Stimulated activated CD8-positive, alpha-beta memory T cell treated with anti-CD3 and anti-CD28 coated beads, Interleukin-2, amount 100 ng/mL, for 48 hours (primary cell): ENCODE measurements at places on chromosomes 2 and 18.

DNA sequence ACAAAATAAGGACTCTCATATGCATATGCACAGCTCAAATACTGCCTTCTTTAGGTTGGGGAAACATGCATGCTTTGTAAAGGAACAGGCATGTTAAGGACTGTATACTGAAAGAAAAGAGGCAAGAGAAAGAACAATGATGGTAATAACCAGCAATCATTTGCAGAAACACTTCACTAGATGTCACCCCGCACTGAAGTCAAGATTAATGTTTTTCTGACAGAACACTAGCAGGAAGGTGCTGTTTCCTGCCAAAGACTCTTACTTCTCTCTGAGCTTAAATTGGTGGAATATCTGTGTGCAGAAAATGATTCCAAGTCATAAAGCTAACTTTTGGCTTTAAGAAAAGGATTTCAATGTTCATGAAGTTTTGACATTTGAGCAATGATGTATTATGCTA lies 19.3 kb upstream of the CSRNP3 start:
- no peak for DNase-seq

GRCh38 chr2:27871802-27872201 lies 18.4 kb downstream of the RBKS start:
- DNase-seq: no peak

DNA sequence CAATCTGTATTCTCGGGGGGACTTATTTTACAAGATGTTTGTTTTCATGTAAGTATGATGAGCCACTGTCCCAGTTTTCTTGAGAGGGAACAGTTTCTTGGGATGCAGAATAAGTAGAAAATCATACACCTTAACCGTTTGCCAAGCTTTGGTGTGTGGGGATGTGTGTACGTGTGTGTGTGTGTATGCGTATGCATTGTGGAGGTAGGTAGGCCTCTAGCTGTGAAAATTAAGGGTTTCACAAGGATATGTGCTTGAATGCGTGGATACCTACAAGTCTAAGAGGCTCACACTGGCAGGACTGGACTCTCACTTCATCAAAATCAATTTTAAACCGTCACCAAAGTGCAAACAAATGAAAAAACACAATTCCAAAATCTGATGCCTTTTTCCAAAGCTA lies 204.2 kb upstream of the RBMS1 start:
- no peak for DNase-seq

- DNase-seq: no peak
Measured at GRCh38 chr2:30514848-30515435, 67.9 kb downstream of the LCLAT1 start.

DNA sequence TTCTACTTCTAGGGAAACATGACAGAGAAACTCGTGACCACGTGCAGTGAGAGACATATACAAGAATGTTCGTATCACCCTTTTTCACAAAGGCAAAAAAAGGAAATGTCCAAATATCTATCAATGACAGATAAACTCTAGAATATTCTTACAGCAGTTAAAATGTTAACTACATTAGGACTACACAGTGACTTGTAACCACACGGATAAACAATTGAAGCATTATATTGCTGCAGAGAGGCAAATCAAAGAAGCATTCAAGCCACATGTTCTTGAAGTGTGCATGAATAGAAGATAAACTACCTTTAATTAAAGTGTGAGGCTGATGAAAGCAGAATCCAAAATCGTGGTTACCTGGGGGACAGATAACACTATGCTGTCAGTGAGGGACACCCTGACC lies 935.3 kb upstream of the KLHL29 start:
- no peak for DNase-seq

- no peak for DNase-seq
Measured at GRCh38 chr2:207956771-207957170, 68.6 kb downstream of the PLEKHM3 start.

GRCh38 chr18:78622907-78623541 lies 356.6 kb upstream of the SALL3 start:
- no peak for DNase-seq

- DNase-seq: no peak
Measured at GRCh38 chr2:215461836-215462532, 26.1 kb upstream of the FN1 start.

DNA sequence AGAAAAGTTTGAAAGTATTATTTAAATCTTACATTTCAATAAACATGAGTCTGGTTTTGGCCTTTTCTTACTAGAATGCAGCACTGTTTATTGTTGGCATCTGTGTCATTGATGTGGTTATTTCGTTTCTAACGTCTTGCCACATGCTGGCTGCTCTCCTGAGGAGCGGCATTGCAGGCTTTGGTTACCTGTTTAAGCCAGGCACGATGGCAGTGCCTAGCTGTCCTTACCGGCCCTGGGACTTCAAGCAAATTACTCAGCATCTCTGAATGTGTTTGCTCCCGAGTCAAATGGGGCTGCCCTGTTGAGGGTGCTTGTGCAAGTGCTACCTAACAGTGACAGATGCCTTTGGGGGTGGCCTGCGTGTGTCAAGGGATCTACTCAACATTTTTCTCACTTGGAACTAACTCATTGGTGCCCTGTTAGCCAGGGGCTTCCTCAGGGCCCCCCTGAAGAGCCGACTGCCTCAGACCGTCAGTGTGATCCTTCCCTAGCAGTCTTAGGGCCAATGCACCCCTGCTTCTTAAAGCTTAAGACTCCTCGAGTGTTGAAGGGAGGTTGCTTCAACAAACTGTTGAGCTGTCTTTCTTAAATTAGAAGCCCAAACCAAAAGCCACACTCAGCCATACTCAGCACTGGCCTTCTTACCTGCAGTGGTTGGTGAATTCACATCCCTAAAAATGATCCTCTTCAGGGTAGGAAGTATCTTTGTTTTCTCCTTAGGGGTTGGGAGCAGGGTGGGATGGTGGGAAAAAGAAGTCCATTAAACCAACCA lies 151.5 kb downstream of the NCK2 start:
- DNase-seq: no peak

DNA sequence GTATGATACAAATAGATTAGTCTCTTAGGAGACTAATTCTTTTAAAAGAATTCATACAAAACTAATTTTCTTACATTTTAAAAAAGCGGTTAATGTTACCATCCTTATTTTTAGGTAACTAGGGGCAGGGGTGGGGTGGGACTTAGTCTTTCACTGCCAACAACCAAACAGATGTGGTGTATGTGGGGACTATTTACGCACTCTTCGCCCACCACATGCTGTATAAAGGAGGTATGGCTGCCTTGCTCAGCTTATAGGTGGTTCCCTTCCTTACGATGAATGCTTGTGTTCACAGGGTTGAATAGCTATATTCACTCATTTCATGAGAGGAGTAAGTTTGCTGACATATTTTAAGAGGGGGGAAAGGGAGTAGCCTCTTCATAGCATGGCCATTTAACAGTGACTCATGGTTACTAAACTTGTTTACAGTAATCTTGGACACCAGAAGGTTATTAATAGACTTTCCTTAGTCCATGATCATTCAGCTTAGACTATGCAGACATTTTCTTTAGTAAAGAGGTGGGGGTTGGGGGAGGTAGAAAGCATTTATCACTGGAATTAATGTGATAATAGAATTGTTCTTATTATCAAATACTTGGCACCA lies 61.8 kb downstream of the CAB39 start:
- DNase-seq: no peak

GRCh38 chr2:62704654-62705006 lies 883 bp upstream of the EHBP1 start:
- no peak for DNase-seq

GRCh38 chr18:50240080-50240563 lies 26.2 kb downstream of the CFAP53 start:
- no peak for DNase-seq

- DNase-seq: no peak
Measured at GRCh38 chr2:177075254-177075653, 137.3 kb upstream of the HNRNPA3 start.

GRCh38 chr2:131152074-131152473 lies 46.9 kb downstream of the PLEKHB2 start:
- DNase-seq: no peak

DNA sequence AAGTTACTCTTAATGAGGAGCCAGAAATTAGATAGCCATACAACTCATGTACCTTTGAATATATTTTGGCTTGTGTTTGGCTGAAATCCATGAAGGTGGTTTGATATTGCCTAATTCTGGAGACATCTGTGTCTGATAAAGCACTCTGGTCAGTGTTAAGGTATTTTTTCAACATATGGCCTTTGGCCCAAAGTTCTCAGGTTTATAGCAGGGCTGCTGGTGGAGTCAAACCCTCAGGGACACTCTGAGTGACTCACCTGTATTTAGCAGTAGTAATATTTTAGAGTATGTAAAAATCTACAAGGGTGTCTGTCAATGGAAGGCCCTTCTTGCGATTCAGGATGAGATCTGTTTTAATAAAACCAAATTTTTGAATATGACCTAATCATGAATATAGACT lies 666.5 kb downstream of the SLC4A3 start:
- no peak for DNase-seq

GRCh38 chr2:42267530-42267929 lies 93.5 kb downstream of the COX7A2L start:
- DNase-seq: no peak

DNA sequence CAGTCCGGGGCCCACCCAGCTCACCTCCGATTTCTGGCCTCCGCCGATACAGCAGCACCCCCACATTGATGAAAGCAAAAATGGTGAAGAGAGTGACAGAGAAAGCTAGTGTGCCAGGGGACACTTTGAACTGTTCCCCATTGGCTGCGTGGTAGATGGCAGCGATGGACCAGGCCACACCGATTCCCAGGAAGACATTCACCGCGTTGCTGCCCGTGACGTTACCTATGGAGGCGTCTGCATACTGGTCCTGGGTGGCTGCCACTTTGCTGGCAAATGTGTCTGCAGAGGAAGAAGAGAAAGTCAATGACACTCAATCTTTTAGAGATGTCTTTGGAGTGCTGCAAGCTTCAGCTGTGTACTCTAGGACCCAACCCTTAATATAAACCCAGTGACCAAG lies 336.3 kb upstream of the THUMPD2 start:
- DNase-seq: no peak

GRCh38 chr18:79588636-79589481 lies 90.7 kb upstream of the CTDP1 start:
- DNase-seq: no peak

- DNase-seq: no peak
Measured at GRCh38 chr2:11901351-11902069, 155.1 kb downstream of the LPIN1 start.

GRCh38 chr2:77713412-77713811 lies 191.2 kb upstream of the LRRTM4 start:
- no peak for DNase-seq

GRCh38 chr2:23651187-23652080 lies 266.5 kb downstream of the KLHL29 start:
- DNase-seq: no peak

DNA sequence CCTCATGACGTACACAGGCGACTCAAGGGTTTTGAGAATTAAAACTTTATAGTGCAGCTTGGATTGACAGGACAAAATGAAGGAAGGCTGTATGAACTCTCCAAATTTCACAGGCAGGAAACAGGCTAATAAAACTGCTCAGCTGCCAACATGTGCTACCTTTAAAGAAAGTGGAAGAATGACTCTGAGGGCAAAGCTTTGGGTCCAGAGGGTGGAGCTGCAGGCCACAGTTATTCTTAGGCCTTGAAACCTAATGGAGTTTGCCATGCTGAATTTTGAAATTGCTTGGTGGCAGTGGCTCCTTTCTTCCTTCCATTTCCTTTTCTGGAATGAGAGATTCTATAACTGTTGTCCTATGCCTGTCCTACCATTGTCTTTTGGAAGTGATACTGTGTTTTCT lies 34.8 kb downstream of the HAT1 start:
- no peak for DNase-seq

- no peak for DNase-seq
Measured at GRCh38 chr18:53534203-53534602, 690.3 kb downstream of the MBD2 start.

DNA sequence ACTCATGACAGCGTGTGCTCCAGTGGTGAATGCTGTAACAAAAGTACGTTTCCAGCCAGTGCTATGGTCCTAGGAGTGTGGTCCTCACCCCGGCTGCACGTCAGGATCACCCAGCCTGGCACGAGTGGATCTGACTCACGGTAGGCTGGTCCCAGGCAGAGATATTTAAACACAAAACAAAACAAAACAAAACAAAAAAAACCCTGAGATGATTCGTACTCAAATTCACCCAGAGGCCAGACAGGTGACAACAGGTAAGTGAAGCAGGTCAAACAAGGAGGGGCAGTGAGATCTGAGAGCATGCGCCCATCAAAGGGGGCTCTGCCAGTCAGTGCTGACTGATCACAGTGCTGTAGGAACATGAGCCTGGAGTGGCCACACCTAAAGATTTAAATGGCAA lies 43.2 kb downstream of the C2orf76 start:
- no peak for DNase-seq

GRCh38 chr2:25300001-25300400 lies 41.7 kb downstream of the DNMT3A start:
- DNase-seq: no peak

- no peak for DNase-seq
Measured at GRCh38 chr18:33201509-33201926, 239.0 kb downstream of the CCDC178 start.

GRCh38 chr2:70574618-70575017 lies 21.0 kb upstream of the TGFA start:
- no peak for DNase-seq

GRCh38 chr18:56258178-56258577 lies 380.2 kb downstream of the TXNL1 start:
- no peak for DNase-seq

DNA sequence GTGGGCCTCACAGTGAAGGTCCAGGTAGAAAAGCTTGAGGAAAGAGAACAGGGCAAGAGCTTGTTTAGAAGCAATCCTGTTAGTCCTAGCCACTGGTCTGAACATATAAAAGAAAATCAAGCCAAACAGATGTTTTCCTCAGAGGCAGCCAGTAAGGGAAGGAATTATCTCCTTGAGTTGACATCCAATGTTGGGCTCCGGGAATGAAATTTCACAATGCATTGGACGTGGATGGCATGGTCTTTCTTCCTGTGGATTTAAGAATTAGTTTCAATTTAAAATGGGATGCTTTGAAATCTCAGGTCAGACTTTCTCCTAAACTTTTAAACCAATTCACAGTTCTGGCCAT lies 92.1 kb downstream of the ACKR3 start:
- no peak for DNase-seq

DNA sequence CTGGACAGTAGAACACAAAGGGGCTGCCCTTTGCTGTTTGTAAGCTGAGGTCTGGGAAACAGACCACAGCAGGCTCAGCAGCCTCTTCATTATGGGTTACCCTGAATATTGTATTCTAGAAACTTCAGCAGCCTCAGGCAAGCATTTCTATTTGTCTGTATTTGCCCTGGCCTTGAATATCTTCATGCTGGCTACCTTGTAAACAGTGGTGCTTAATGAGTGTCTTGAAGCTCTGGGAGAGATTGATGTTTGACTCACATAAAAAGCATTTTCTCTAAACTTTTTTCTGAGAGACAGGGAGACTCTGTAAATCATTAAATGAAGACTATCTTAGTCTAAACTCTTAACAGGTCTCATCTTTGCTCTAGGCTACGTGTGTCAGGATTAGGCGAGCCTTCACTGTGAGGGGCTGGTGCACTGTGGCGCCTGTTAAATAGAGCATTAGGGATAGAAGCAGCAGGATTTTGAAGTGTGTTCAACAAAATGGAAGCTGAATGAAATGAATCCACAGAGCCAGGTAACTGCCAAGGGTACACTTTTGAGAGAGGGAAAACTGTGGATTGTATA lies 53.1 kb upstream of the MEX3C start:
- DNase-seq: no peak
